ENCODE measurements at places on chromosomes 5 and 9. TPM values are rescaled to one million over a fixed set of nuclear protein-coding genes. Genes with fewer than 3 reads are reported as not detected.

Gene SLC45A2
- total RNA-seq: not detected

Gene VLDLR
- total RNA-seq: 139 TPM

Gene SURF1
- total RNA-seq: 67.4 TPM

Gene FOXD4L5
- not detected for total RNA-seq

Gene NOXA1
- 2.6 TPM for total RNA-seq

Gene TGFBR1
- 15.1 TPM for total RNA-seq

Gene GADD45G
- 12.3 TPM for total RNA-seq

Gene DMRT3
- total RNA-seq: not detected

Gene LEAP2
- 0.74 TPM for total RNA-seq

Gene EPB41L4A
- total RNA-seq: 21.6 TPM
